ENCODE measurements at places on chromosomes 3 and 15. TPM values are rescaled to one million over a fixed set of nuclear protein-coding genes. Genes with fewer than 3 reads are reported as not detected.

The CCK gene
- total RNA-seq: not detected

DNA sequence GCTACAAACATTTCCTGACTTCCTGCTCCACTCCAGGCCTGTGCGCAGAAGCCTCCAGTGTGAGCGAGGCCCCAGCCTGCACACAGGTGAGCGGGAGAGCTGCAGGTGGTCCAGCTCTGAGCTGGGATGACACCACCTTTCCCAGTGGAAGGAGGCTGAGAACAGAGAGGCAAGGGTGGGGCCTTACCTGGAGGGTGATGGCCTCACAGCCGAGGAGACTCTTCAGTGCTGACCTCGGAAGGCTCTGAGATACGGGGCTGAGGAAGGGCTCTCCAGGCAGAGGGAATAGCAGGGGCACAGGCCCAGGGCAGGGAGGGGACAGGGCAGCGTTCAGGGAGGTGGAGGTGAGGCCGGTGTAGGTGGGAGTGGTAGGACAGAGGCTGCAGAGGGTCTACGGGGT lies 70.8 kb downstream of the EFCAB12 start:
- DNase-seq: no peak

DNA sequence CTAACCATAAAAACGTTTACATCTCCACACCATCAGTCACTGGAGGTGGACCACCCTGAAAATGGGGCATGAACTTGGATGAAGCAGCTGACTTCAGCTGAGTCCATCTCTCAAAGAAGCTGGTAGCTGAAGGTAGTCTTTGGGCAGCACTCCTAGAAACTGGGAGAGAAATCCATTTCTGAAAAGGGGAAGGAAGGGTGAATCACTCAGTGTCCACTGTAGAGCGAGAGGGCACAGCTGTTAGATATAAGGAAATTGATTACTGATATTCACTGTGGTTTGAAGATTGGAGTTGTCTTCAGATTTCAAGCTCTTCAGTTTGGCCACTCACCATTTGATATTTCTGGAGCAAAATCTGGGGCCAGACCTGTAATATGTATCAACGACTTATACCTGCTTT lies 499.0 kb upstream of the UBE2E2 start:
- DNase-seq: no peak

- DNase-seq: no peak
Observed at GRCh38 chr15:100879061-100879463, 569 bp upstream of the ALDH1A3 start.

DNA sequence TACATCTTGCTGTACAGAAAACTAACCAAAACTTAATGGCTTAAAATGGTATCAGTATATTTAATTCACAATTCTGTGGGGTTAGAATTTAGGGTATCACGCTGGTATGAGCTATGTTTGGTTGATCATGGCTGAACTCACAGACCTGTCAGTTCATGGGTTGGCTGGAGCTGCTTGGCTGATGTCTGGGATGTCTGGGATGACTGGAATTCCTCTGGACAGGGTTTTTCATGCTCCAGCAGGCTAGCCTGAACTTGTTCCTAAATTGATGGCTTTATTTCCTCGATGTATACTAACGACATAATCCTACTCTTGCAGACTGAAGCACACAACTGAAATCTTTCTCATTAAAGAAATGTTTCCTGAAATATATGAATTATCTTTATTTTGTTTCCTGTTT lies 338.9 kb upstream of the GBE1 start:
- no peak for DNase-seq

- DNase-seq: no peak
Observed at GRCh38 chr3:183766107-183766506, 59.3 kb downstream of the MAP6D1 start.

GRCh38 chr15:90625037-90625436 lies 92.1 kb upstream of the BLM start:
- no peak for DNase-seq

Measured in activated T-cell treated with anti-CD3 and anti-CD28 coated beads, Interleukin-2, amount 50 U/mL, for 4 hours (primary cell).